ENCODE measurements at places on chromosomes 2 and 18.

DNA sequence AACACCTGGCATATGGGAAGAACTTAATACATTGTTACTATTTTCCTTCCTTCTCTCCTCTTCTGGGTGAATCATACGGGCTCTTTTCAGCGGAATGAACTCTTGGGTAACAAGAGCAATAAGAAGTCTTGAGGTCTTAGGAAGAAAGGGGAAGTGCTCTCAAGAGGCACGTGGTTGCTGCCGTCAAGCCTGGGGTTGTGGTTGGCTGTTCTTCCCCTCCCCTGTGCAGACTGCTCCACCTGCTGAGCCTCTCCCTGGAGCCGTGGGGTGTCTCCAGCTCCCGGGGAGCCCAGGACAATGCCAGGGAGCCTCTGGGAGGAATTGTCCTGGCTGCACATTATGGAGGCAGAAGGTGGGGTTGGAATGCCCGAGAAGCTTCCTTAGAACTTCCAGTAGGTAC is 19.4 kb downstream of the TOGARAM2 start:
- no peak for DNase-seq

- DNase-seq = no peak
These were observed 270.7 kb upstream of the THUMPD2 start for GRCh38 chr2:40049781-40050180.

DNA sequence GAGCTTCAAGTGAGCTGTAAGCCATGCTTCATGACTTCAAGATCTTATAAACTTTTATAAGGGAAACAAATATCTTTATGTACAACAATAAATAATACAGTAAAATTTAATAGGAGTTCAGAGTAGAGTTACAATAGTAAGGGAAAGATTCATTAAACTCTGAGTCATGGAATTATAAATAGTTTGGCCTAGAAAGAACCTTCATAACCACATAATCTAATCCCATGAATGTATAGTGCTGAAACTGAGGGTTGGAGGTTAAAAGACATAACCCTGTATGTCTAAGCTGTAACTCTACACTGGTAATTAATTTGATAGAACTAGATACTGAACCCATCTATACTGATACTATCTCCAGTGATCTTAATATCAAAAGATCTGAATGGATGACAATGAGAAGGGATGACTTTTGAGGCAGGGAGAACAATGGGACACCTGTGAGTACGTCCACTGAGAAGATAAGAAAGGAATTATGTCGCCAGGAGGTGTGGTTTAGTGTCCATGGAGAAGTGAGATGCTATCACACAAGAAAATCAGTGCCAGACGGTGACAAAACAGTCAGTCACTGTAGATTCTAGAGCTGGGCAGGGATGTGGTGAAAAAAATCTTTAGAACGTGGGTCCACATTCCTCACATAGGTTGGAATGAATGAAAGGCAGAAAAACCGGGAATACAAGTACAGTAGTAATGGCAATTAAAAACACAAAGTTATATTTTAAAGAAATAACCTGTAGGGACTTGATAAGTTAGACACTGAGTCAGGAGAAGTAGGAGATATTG is 1.1 kb downstream of the IL1F10 start:
- peak; percentile 25 for DNase-seq

DNA sequence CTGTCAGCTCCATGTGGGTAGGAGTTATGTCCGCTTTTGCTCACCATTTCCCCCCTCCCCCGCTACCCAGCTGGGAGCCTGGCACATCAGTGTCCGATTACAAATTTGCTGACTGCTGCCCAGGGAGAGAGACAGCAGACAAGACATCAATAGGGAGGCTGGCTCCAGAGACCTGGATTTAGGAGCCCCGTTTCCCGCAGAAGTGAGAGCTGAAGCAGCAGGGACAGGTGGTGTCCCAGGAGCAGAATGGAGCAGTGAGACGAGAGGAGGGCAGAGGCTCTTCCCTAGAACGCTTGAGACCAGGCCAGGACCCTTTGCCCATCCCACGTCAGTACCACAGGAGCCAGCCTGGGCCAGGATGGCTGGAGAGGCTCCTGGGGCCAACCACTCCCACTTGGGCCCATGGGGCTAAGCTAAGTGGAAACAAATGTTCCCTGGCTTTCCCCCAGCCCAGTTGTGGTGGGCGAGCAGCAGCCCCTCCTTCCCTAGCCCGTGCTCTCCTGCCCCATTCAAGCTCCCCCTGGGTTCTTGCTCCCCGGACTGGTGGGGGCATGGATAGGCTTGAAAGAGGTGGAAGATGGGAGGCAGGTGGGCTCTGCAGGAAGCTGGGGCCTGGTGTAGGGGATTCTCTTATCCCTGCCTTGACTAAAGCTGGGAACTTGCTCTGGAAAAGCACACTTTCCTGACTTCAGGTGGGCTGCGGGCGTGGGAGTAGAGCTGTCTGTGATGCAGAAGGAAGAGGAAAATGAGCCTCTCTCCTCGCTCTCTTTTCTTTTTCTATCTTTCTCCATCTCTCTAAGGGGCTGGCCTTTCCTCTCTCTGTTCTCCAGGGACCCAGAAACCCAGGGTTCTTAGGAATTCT is 4.1 kb upstream of the WNT6 start:
- DNase-seq = no peak
